ENCODE measurements at places on chromosomes 12 and 14.

GRCh38 chr12:6778217-6778573, 5.9 kb downstream of the LAG3 start:
- peak; percentile 41 for DNase-seq

- DNase-seq = no peak
These were observed 82.6 kb upstream of the IGF1 start for GRCh38 chr12:102562836-102563425.

DNA sequence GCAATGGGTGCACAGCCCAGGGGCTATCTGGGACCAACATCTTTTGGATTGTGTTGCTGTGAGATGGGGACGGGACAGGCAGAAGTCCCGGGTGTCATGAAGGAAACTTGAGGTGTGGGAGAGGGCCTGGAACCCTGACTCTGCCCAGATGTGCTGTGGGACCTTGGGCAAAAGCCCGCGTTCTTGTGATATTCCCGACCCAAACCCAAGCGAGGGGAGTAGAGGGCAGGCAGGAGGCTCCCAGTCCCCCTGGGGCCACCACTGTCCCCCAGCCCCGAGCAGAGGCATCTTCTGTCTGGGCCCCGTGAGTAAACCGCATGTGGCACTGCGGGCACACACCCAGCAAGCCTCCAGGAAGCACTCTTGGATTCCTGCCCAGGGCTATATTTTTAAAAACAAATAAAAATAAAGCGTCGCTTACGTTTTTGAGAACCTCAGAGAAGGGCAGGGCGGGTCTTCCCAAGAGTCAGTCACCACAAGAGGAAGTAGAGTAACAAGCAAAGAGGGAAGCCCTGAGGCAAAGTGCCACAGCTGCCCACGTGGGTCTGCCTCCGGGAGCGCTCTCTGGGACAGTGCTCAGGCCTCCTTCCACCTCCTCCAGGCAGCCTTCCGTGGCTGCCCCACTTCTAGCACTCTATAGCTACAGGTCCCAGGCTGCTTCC, 39.5 kb downstream of the BEGAIN start:
- DNase-seq = peak; percentile 72

GRCh38 chr12:59182191-59182590, 261.9 kb upstream of the LRIG3 start:
- no peak for DNase-seq

- no peak for DNase-seq
These were observed 10.9 kb downstream of the TMEM260 start for GRCh38 chr14:56590535-56590960.

DNA sequence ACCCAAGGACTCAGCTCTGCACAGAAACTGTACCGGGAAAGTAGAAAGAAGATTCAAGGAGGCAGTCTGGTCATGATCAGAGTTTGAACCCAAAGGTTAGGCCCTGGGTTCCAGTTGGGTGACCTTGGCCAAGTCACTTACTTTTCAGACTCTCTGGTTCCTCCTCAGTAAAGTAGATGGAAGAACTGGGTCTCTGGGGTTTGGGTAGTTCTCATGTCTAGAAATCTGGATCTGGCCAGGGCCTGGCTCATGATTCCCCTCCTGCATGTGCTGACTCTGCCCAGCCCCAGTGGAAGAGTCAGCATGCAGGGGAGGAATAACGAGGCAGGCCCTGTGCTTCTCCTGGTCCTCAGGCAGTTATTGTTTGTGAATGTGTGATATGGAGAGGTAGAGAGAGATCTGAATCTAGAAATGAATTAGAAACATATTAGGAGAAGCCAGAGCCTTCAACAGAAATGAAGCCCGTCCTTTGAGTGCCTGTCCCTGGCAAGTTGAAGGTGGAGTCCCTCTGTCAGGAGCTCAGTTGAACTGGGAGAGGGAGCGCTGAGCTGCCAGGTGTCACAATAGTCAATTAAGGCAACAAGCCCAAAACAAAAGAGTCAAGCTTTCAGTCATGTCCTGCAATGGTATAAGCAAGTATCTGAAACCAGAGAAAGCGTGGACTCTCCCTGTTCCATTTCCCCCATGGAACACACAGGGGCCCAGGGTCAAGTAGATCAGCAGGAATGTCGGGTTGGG, 131.3 kb upstream of the HIF1A start:
- DNase-seq = no peak

DNA sequence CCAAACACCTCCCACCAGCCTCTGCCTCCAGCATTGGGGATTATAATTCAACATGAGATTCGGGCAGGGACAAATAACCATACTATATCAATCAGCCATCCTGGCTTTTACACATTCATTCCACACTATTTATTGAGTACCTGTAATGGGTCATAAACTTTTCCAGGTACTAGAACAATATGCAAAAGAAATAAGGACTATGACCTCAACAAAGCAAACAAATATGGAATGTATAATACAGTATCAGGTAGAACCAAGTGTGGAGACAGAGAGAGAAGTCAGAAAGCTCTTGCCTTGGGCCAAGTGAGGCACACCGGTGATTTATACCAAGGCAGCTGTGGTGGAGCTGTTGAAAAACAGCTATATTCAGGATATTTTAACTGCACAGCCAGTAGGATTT, 116.3 kb downstream of the TSPAN8 start:
- no peak for DNase-seq

DNA sequence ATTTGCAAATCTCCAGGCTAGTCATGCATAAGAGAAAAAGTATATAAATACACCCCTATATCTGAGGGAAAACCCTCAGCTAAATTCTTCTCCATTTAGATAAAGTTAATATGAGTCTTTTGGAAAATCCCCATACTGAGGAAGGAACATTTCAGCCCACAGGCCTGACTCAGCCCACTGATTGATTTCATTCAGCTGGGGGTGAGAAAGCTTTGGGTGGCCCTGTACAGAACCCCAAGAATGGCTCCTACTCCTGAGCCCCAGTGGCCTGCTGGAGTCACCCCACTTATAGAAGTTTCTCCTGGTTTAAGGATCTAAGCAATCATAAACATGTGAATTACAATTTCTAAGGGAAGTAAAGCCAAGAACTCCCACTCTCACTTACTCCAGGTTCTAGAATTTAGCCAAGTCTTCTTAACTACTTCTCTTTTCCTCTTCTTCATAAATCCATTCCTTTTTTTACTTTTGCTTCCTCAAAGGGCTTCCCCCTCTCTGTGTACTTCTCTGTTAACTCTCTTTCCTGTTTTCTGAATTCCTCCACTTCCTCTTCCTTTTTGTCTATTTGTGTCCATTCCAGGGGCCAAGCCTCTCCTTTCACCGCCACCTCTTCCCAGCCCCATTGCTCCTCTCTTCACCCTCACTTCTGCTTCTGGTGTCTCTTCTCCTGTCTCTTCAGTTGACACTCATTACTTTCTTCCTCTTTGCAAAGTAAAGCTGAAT, 21.0 kb downstream of the RTN1 start:
- DNase-seq = no peak

DNA sequence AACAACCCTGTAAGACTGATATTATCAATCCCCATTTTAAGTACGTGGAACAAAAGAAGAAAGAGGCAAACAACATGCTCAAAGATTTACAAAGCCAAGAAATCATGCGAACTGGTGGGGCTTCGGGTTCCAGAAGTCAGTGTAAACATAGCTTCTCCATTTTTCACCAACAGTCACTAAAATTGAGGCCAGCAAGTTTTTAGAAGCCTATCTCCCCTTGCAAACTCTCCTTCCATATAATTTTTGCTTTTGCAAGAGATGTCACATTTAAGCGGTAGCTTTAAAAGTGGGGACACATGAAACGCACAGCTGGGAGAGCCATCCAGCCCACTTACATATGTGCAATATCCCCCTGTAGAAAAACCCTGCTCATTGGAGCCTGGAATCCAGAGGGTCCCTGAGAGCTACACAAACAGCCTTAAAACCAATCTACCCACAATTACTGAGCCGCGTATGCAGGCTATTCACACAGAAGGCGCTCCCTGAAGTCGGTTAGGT, 797 bp downstream of the SLC11A2 start:
- no peak for DNase-seq

DNA sequence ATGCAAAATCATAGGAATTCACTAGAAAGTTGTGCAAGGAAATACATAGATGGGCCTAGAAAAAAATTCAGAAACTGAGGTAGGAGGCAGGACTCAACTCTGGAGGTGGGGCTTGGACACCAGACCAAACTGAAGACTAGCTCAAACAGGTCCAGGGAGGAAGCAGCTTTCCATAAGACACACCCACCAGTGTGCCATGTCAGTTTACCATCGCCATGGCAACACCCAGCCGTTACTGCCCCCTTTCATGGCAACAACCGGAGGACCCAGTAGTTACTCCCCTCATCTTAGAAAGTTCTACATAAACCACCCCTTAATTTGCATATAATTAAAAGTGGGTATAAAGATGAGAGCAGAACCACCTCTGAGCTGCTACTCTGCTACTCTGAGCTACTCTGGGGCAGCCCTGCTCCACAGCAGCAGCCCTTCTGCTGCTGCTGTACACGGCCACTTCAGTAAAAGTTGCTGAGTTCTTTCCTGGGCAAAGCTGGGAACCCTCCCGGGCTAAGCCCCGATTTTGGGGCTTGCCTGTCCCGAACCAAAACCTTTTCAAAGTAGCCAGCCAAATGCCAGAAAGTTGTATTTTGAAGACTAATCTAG, 30.8 kb upstream of the NINJ2 start:
- DNase-seq = no peak

- DNase-seq = no peak
These were observed 16.6 kb upstream of the GPR68 start for GRCh38 chr14:91261115-91261514.

DNA sequence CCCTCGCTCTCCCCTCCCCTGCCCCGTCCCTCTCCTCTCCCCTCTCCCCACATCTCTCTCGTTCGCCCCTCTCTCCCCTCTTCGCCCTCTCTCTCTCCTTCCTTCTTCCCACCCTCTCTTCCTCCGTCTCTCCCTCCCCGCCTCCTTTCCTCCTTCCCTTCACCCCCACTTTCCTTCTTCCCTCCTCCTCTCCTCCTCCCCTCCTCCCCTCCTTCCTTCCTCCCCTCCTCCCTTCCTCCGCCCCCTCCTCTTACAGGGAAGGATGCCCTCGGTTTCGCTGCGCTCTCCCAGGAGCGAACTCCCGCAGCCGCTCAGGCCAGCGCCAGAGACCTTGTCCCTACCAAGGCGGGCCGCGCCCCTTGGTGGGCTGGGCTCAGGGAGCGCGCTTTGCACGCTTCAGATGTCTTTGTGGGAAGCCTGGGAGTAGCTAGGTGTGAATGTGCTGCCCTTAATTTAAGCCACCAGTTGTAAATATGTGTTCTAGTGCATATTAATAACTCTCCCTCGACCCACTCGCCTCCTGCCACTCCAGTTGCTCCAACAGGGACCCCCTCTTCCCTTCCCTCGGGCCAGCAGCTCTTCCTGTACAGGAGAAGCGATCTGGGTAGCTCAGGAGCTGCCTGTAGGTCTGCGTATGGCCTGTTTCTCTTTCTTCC, 13.3 kb upstream of the MAP3K9 start:
- peak; percentile 18 for DNase-seq

DNA sequence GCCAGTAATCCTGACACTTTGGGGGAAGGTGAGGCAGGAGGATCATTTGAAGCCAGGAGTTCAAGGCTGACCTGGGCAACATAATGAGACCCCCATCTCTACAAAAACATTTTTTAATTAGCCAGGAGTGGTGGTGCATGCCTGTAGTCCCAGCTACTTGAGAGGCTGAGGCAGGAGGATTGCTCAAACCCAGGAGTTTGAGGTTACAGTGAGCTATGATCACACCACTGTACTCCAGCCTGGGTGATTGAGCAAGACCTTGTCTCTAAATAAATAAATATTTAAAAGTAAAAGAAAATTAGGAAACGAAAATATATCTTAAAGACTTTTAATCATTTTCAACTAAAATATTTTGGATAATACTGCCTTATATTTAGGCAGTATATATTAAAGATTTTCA, 25.9 kb downstream of the CKB start:
- peak; percentile 42 for DNase-seq

DNA sequence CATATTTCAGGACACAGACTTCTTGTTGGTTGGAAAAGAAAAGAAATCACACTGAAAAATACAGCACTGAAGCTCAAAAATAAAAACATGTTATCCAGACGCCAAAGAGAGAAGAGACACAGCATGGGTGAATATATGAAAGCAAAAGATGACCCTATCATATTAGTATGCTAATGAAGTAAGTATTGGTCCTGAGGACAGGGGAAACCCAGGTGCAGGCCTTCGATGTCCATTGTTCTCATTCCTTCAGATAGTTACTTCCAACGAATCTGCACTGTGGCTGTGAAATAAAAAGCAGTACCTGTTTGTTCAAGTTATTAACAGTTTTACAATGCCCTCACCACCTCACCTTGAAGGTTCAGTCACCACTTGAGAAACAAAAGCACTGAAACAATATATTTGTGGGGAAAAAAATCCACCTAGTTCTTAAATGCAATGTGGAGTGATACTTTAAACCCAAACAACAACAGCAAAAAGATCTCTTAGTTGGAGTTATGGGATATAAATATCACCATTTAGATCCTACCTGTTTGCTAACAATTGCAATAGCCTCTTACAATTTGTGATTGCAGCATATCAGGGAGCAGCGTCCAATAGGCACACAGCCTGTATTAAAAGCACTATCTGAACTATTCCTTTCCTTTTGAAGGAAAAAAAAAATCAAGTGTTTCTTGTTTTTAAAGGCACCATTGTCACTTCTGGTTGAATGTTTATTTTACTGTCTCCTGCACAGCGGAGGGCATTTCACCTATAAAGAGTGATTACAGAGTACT, 188.1 kb downstream of the BCAT1 start:
- DNase-seq = no peak

- no peak for DNase-seq
These were observed 535.2 kb downstream of the BCL11B start for GRCh38 chr14:98736701-98737338.

- DNase-seq = no peak
These were observed 27.7 kb upstream of the ZFP36L1 start for GRCh38 chr14:68820536-68820935.

GRCh38 chr12:47783024-47783755, 10.2 kb downstream of the SLC48A1 start:
- no peak for DNase-seq

DNA sequence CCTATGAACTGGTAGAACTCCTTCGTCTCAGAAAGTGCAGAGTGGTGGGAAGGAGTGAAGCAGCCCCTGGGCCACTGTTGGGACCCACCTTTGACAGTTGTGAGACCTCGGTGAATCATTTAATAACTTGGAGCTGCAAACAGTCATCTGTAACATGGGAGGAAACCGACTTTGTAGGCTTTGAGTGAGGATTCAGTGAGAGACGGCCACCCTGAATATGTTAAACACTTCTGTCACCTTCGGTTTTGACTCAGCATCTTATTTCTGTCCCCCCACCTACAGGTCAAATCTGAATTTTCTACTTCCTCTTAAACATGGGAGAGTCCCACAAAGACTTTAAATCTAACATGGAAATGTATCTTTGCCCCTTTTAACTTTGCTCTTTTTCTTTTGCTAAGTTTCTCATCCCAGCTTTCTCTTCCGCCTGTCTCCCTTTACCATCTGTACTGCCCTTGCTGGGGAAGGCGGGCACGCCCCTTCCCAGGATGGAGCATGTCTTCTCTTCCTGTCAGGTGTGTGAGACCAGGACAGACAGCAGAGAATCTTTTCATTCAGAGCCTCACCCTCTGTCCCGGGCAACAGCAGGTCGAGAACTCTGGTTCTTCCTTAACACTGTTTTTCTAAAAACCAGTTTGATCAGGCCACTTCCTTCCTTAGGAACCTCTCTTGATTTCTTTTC, 37.1 kb downstream of the ZC3H14 start:
- DNase-seq = no peak

- no peak for DNase-seq
These were observed 13.1 kb upstream of the ATP5F1B start for GRCh38 chr12:56658921-56659320.
